ENCODE measurements at places on chromosomes 3 and 15.

- no peak for DNase-seq
Measured at GRCh38 chr3:126461450-126462070, 14.1 kb downstream of the ZXDC start.

DNA sequence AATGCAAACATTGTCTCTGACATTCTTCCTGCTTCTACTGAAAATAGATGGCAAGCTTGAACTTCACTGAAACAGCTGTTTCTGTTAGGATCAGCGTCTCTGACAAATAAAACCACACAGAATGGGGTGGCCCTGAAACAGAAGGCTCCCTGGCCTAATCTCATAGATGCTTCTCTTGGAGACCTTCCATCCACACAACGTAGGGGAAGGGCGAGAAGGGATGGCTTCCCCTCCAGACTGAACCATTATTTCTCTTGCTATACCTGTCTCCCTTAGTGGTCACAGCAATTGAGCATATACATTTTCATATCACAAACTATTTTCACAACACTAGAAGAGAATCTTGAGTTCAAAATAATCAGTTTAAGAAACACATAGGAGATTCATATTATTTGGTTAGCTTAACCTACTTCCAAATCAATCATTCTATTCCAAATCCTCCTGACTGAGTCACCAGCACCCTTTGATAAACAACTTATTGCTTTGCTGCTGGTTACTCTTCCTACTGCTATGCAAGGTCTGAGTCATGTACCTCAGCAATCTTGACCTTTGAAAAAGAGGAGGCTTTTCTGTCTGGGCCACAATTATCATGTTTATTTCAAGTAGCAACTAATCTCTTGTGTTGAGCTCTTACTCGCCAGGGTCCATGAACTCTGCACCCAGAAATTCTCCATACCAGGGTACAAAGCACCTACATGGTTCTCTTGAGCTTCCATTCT, 45.5 kb downstream of the CBLB start:
- peak; percentile 49 for DNase-seq

DNA sequence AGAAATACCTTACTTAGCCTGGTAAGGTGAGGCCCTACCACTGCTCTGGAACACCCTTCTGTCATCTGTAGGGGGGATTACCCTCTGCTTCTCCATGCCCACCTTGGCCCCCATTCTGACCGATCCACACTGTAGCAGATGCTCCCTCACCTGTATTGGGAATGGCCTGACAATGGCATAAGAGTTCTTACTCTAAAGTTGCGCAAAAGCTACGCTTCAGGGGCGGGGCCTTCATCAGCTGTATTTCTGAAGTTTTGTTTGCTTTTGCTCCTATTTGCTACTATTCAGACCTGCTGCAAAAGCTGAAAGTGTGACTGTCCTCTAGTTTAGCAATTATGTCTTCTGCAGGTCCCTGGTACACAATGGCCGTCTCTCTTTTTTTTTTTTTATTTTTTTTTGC, 252.6 kb downstream of the TLE3 start:
- no peak for DNase-seq

DNA sequence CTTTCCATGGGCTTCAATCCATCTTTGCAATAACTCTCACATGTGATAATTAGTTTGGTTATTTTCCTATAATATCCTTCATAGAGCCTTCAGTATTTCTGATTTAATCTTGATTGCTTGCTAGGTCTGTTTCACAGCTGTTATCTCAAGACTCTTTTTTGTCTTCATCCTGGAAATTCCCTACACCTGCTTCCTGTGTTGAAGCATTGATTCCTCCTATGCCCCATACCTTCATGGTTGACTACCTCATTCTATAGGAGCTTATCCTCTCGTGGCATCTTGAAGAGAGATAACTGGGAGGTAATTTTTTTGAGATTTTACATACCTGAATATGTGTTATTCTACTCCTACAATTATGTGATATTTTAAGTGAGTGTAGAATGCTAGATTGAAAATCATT, 26.7 kb downstream of the PIK3CA start:
- no peak for DNase-seq

Measured in HFF-Myc (cell line).